GM10248 (cell line): ENCODE measurements at places on chromosomes 4 and X.

DNA sequence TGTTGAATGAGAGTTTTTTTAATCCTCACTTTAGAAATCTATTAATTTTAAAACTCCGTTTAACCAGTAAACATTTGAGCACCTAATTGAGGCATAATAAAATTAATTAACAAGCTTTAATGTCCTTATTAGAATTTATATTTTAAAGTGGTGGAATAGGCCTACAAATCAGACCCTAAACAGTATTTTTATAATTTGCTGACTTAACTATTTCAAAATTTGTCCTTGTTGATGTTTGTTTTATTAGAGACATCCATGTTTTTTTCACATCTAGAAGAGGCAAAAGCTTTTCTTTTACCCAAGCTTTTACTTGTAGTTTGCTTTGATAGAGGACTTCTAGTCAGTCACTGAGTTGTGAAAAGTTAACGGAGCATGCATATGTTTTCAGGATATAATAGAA is 3.8 kb downstream of the SAP30 start:
- no peak for DNase-seq

- DNase-seq, result no peak
Observed at GRCh38 chr4:122285285-122285684, 93.5 kb upstream of the ADAD1 start.

DNA sequence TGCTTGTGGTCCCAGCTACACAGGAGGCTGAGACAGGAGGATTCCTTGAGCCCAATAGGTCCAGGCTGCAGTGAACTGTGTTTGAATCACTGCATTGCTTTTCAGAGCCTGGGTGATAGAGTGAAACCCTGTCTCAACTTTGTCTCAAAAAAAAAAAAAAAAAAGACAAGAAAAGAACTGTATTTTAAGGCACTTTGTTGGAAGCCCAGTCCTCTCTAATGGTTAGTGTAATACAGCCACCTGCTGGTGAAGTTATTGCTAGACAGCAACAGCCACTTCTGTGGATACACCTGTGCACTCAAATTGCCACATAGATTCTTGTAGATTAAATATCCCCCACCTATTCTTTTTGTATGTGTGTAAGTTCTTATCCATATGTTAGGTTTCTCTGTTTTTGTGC is 10.1 kb upstream of the FGG start:
- DNase-seq, result peak; percentile 52

DNA sequence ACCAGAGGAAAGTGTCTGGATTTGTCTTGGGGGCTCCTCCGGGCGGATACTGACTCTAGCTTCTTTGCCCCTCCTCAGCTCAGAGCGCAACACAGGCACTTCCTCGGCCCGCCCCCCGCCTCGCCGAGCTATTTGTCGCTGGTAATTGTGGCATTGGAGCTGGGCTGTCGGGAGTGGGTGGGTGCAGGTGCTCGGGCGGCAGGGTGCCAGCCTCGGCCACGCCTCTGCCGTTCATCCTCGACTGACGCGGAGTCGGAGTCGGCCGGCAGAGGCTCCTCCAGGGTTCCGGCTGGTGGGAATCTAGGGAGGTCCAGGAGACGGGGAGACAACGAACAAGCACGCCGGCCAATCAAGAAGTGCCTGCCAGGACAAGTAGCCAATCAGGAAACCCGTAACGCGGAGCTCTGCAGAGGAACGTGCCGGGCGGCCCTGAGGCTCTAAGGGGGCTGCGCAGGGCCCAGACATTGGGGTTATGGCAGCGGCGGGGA is 3.9 kb upstream of the SYN1 start:
- DNase-seq, result no peak

DNA sequence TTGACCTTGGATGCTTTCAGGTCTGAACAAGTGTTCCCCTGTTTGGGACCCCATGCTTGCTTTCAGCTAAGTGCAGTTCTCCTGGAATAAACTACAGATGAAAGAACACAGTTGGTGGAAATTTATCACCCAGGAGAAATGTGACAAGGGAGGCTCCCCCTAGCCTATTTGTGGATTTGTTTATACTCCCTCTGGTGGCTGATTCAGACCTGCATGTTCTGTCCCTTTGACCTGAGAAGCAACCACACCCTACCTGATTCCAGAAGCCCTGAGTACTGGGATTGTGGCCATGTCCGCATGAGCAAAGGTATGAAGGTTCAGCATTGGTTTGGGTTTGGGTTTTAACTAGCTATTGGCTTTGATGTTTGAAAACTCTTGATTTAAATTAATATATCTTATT is 440.9 kb downstream of the MID1IP1 start:
- peak; percentile 14 for DNase-seq

- no peak for DNase-seq
Observed at GRCh38 chr4:138553001-138553845, 311.1 kb upstream of the SLC7A11 start.

DNA sequence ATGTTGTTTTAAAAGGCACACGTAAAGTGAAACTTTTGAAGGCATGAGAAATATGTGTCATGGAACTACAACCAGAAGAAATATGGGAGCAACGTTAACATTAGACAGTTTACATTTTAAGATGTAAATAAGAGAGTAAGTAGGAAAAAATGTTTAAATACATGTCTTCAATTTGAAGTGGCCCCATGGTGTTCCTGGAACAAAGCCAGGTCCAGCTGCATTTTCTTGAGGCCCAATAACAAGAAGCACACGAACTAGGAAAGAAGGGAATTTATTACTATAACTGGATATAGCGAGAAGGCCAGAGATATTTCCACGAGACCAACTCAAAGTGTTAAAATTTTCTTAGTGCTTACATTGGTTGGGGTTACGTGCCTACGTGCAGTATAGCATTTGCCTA is 458.1 kb downstream of the KCTD8 start:
- DNase-seq, result no peak

DNA sequence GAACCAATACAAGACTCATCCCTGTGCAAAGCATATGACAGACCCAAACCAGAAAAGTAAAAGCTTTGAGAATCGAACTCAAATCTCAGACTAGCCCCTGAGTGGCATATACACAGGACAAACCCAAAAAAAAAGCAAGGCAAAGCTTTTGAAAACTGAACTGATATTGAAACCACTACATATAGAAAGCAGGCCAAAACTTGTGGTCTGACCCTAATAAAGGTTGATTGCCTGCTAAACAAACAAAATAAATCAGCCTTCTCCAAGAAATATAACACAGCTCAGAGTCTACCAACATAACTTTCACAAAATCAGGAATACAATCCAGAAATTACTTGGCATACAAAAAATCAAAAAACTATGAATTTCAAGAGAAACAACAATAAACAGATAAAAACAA is 40.3 kb downstream of the LRBA start:
- DNase-seq, result no peak

DNA sequence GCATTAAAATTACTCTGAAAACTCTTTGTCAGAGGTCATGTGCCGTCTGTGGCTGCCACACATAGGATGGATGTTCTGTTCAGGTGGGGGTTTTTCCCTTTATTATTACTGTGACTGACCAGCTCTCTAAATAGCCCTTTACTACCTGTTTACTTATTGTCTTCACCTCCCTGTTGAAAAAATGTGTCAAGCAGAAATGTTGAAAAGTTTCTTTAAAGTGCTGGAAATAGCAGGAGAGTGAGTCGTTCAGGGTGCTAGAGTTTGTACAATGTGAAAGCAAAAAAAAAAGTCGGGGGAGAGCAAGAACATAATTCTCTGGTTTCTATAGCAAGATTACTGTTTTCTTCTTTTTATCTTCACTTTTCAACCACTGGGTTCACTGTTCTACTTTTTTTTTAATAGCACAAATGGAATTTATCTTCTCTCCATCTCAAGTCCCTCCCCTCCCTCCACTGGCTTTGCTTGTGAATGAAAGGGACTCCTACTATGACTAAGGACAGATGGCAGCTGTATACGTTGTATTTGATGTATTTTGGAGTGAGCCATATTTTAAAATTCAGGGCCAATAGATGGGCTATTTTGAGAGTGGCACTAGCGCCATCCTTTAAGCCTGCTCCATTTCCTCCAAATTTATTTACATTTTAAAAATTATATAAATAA is 33.3 kb downstream of the ARX start:
- no peak for DNase-seq

DNA sequence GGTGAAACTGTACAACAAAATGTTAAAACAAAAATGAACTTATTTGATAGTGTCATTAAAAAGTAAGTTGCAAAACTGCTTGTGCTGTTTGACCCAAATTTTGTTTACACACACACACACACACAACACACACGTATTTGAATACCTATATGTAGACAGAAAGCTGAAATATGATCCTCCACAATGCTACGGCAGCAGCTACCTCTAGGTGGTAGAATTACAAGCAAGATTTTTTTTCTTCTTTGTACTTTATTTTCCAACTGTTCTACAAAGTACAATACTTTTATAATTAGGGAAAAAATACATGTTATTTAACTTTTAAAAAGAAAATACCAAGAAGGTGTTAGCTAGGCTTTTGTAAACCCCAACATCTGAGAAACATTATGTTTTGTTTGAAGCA is 1.2 kb downstream of the CYTL1 start:
- no peak for DNase-seq

DNA sequence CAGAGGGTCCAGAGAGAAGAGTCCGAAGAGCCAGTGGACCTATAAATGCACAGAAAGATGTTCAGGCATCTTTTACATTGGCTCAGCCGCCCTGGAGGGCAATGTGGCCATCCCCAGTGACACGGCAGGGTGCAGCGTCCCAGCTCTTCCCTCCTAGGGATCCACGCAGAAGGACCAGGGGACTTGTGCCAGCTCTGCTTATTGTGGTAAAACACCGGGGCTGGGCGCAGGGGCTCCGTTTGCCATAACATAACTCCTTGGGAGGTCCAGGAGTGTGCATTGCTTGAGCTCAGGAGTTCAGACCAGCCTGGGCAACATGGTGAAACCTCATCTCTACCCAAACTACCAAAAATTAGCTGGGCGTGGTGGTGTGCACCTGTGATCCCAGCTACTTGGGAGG is 70.2 kb downstream of the CPZ start:
- no peak for DNase-seq

GRCh38 chr4:87881115-87881514 is 48.3 kb downstream of the MEPE start:
- DNase-seq, result no peak

GRCh38 chr4:120481756-120482155 is 415.1 kb upstream of the MAD2L1 start:
- DNase-seq, result no peak

GRCh38 chrX:37754516-37754915 is 25.3 kb upstream of the CYBB start:
- no peak for DNase-seq

DNA sequence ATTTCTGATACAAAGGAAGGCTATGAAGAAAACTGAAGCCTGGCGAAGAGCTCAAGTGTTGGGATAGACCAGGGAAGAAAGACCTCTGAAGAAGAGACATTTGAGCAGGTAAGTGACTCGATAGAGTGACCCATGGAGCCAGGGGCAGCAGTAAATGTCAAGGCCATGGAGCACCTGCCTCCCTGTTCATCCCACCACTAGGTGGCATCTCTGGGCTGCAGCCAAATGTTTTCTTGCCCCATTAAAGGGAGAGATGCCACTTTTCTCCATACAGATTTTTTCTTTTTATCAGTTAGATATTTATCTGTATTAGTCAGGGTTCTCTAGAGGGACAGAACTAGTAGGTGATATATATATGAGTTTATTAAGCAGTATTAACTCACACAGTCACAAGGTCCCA is 4.9 kb upstream of the ZNF81 start:
- peak; percentile 52 for DNase-seq

- DNase-seq, result no peak
Observed at GRCh38 chr4:81235982-81236749, 21.1 kb upstream of the PRKG2 start.
